Fibroblast of pulmonary artery (primary cell): ENCODE measurements at places on chromosomes 11 and 22.

DNA sequence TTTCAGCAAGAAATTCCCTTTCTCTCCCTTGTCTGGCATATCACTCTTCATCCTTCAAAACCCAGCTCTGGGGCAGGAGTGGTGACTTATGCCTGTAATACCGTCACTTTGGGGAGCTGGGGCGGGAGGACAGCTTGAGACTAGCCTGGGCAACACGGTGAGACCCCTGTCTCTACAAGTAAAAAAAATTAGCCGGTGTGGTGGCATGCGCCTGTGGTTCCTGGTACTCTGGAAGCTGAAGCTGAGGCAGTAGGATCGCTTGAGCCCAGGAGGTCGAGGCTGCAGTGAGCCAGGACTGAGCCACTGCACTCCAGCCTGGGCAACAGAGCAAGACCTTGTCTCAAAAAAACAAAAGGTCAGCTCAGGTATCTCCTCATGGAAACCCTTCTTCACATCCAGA lies 1.4 kb upstream of the RCE1 start:
- no peak for DNase-seq

- DNase-seq, result no peak
These were observed 32.4 kb downstream of the MCM5 start for GRCh38 chr22:35432228-35432905.

DNA sequence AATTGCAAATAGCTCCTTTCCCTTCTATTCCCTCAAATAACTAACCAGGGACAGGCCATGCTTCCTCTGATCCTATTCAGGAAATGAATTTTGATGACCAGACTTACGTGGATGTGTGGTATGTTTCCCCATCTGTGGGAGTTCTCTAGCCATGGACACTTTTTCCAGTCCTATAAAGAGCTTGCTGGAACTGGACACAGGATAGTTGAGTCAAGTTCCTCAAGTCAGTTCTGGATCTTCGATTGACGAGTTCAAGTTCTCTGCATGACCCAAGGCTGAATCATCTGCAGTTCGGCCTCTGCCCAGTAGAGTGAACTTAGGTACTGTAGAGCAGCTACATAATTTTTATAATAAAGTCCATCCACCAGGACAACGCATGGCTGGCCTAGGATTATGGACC lies 52.7 kb upstream of the CCND1 start:
- DNase-seq, result peak; percentile 65

DNA sequence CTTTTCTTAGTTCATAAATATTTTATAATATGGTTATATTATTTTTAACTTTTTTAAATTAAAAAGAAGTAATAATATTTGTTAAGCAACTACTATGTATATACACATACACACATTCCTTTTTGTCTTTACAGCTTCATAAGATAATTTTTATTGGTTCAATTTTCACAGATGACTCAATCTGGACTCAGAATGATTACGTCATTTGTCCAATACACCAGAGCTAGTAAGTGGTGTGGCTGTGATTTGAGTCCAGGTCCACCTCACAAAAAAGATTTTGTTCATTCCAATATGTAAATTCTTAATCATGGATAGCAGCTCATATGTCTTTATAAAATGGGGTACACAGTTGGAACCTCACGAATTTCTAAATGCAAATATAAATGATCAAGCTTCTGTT lies 1014.5 kb downstream of the DLG2 start:
- DNase-seq, result no peak

- DNase-seq, result peak; percentile 94
These were observed 119.7 kb downstream of the ETS1 start for GRCh38 chr11:128467610-128468041.

DNA sequence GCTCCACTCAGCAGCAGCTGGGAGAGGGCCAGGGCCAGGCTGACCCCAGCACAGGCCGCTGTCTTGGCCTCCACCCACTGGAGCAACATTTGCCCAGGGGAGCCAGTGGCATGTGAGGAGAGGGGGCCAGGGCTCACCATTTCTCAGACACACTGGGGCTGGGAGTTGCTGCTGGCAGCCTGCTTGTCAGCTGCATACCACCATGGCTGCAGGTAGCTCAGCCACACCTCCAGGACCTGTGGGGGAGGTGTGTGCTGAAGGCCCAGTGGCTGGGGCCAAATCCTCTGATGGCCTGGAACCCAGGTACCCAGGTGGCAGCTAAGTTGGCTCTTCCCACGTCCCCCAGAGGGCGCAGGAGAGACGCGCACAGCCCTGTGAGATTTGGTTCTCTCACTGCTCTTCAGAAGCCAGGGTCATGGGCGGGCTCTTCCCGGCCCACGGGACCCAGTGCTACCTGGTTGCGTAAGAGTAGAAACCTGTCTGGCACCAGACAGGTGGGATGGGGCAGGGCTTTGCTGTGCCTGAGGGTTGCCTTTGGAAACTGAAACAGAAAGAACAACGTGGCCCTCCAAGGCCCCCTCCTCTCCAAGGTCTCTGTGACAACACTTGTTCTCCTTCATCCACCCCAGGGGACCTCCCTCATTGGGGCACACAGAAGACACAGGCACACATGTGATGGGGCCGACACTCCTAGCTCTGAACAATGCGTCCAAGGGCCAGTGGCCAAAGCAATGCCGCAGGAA lies 98.8 kb downstream of the MED15 start:
- DNase-seq, result peak; percentile 79

DNA sequence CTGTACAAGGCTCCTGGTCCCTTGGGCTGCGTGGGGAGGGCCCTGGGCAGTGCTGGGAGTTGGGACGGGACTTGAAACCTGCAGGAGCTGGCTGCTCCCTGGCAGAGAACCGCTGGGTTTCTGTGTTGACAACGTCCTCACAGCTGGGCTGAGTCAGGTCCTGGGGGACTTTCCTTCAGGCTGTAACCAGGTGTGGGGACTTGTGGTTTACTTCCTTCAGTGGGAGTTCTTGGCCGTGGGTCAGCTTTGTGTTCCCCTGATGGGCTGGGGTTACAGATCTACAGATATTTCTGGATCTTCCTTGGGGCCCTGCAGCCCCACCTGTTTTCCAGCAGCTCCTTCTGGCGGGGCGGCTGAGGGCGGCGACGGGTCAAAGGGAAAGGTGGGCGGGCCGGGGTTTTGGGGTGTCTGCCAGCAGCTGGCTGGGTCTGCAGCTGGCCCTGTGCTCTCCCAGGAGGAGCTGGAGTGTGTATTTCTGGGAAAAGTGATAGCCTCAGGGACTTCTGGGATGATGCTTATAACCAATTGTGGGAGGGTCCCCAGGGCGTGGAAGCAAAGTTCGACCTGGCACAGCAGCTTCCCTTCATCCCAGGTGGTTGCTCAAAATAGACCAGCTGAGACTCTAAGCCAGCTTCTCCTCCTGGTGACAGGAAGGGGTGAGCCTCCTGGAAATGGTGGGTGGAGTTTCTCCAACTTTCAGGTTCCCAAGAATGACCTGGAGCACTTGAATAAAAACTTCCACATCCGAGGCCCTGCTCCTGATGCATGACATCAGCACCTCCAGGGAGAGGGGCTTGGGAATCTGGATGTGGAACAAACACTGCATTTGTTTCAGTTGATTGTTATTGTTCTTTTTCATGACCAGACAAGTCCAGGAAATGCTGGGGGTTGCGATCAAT lies 19.1 kb downstream of the ST14 start:
- DNase-seq, result no peak

DNA sequence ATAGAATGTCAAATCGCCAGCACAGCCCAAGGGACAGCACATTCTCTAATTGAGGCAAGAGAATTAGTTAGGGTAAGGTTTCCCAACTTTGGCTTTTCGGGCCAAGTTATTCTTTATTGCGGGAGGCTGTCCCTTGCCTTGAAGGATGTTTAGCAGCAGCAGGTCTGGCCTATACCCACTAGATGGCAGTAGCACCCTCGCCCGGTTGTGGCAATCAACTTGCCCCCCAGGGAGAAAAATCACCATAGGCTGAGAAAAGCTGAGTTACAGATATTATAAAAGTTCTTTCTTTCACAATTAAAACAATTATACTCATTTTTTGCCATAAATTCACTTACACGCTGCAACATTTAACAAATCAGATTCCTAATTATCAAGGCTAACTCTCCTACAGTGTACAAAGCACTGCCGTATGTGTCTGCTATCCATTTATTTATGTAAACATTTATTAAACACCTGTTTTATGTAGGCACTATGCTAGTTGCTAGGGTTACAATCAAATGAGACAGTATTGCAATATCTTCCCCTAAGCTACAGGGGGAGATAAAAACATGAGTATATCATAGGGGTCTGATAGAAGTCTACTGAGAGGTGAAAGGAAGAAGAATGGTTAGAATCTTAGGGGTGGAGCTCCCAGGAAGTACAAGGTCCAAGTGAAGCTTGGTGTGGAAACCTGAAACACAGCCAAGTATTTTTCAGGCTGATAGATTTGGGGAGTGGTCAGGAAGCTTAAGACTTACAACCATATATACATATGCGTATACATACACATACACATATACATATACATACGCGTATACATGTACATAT lies 452.3 kb downstream of the RAB38 start:
- peak; percentile 11 for DNase-seq

DNA sequence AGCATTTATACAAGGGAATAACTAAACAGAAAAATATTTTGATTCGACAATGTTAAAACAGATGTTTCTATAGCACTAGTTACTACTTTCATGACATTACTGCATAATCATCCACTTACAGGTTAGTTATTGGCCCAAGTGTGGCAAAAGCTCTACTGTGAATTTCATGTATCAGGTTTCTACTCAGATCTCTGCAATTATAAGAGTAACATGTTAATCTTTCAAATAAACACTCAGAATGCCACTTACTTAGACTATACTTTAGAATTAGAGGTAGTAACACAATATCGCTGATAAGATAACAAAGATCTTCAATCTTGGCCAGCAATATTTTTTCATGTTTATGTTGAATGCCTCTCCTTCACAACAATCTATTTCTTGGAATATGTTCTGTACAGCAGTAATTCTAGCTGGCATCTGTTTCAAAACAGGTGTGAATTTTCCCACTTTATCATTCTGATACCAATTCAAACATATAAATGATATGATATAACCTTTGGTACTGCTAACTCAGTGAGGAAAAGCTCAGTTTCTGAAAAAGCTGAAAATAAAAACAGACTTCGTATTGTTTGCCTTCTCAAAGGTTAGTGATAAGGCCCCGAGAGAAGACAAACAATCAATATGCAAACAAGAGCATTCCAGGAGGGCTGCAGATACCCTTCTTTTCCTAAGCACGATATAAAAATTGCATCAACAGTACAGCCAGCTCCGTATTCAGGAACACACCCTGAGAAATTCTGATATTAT lies 11.0 kb upstream of the CCDC34 start:
- DNase-seq, result no peak

GRCh38 chr11:12182676-12183541 lies 72.5 kb downstream of the MICAL2 start:
- peak; percentile 99 for DNase-seq

GRCh38 chr11:19615341-19616183 lies 97.1 kb upstream of the NAV2 start:
- no peak for DNase-seq

- no peak for DNase-seq
These were observed 54.0 kb downstream of the SLC36A4 start for GRCh38 chr11:93143800-93144199.

- peak; percentile 90 for DNase-seq
These were observed 11.7 kb upstream of the PATL1 start for GRCh38 chr11:59680287-59681154.

DNA sequence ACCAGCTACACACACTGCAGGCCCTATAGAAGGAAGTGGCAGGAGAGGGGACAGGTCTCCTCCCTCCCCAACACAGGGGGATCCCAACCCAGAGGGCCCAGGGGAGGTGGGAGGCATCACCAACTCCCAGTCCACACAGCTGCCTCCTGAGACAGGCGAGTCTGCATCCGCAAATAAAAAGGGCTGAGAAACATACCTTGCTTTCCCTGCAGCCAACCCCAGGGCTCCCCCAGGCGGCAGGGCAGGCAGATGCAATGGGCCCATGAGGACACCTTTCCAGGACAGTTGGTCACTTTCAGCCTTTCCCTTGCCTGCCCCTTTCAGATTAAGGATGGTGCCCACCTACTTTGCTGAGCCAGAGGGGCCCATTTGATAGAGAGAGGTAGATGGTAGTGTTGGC lies 180.0 kb downstream of the BRD1 start:
- DNase-seq, result no peak

DNA sequence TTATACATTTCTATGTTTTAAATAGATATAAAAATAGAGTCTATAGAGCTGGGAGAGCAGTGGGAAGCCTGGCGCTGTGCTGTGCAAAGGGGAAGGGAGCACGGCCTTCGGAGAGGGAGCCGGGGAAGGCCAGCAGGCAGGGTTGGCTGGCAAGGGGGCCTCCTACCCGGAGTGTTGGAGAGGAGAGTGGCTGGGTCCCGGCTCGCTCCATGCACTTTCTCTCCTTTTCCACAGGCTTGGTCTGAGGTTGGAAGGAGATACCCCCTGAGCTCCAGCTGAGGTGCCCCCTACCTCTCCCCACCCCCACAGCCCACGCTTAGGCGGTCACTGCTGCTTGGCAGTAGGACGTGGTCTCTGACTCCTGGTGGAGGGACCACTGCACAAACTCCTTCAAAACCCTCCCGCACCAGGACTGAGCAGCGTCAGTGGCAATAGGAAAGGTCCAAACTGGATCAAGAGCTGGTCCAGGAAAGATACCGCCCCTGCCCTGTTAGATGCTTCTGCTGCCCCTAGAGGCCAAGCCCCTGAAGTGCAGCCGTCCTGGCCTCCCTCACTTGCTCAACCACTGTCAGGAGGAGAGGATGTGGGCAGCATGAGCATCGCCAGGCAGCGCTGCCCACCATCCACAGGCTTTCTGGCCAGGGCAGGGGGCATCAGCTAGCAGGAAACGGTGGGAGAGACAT lies 52.9 kb downstream of the SYT13 start:
- peak; percentile 66 for DNase-seq

DNA sequence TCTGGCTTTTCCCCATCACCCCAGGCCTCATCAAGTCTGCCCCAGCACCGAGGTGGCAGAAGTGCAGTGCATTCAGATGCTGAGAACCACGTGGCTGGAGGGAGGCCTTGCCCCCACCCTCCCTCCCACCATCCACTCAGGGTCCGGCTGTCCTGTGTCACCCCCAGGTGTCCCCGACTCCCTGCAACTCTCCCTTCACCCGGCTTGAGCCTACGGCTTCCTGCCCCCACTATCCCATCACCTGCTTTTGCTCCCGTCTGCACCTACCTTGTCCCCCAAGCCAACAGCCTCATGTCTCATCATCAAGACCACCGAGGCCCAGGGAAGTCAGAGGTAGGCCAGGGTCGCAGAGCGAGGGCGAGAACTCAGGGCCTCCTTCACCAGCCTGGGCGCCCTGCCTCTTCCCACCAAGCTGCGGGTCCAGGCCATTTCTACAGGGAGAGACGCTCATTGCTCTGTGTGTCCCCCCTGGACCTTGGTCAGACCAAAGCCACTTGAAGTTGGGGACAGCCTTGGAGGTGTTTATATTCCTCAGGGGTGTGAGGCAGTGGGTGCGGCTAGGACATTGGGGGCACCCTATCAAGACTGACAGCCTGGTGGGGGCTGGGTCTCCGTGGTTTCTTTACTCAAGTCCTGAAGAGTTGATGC lies 66.2 kb upstream of the CCND1 start:
- DNase-seq, result no peak

- DNase-seq, result no peak
These were observed 29.4 kb downstream of the GRIK4 start for GRCh38 chr11:120540744-120541465.
